Activated CD8-positive, alpha-beta memory T cell treated with anti-CD3 and anti-CD28 coated beads, Interleukin-2, amount 50 U/mL, for 4 hours (primary cell): ENCODE measurements at places on chromosomes 11 and 22.

GRCh38 chr11:20277014-20277413, 86.5 kb upstream of the HTATIP2 start:
- DNase-seq, result no peak

- DNase-seq, result no peak
Measured at GRCh38 chr22:43293259-43293654, 49.9 kb downstream of the SCUBE1 start.

GRCh38 chr11:112613051-112613972, 347.9 kb upstream of the NCAM1 start:
- no peak for DNase-seq

DNA sequence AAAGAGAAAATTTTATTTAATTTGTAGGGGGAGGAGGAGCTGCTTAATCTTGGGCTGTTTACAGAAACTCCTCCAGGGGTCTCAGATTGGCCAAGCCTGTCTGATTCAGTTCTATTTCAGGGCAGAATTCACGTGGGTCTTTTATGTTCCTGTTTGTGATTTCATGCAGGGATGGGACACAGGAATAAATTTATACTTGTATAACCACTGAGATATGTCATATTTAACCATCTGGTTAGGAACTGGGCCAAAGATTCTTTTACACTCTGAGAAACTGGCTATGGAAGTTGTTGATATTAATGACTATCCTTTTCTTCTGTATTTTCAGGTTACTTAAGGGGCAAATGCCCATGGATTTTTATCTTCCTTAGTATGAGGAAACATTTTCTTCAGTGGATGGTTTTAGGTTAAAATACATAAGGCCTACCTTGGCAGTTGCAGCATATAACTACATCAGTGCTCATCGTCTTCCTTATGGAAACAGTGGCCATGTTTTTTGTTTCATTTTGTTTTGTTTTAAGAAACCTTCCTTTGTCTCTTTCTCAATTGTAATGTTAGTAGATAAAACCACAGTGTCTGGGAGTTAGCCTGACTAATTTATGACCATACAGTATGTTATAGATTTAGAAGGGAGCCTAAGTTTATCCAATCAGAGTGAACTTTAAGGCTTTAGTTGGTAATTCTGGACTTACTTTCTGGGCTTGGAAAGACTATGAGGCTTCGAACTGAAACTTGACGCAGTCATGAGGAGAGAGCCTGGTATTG, 132.4 kb upstream of the ANO3 start:
- no peak for DNase-seq

GRCh38 chr11:71383461-71383860, 64.7 kb downstream of the DHCR7 start:
- DNase-seq, result no peak
